ENCODE measurements at places on chromosomes 12 and 14.

GRCh38 chr12:132188451-132188901 lies 44.2 kb downstream of the NOC4L start:
- no peak for DNase-seq

DNA sequence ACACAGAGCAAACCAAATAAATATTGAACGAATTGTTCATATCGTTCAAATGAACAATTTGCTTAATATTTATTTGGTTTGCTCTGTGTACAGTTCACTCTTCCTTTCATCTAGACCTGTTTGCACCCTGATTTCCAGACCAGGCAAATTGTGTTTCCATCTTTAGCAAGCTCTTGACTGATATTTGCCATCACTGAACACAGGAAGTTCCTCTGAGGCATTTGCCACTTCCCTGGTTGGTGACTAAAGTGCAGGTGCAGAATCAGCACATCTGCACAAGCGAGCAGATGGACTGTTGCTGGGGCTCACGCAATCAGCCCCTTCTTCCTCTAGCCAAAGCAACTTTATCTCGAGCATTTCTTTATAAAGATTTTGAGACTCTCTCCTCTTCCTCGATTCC lies 112.9 kb downstream of the DAAM1 start:
- no peak for DNase-seq

GRCh38 chr14:50047274-50047676 lies 69.1 kb downstream of the VCPKMT start:
- DNase-seq, result no peak

GRCh38 chr12:4518106-4518728 lies 20.5 kb upstream of the RAD51AP1 start:
- no peak for DNase-seq

DNA sequence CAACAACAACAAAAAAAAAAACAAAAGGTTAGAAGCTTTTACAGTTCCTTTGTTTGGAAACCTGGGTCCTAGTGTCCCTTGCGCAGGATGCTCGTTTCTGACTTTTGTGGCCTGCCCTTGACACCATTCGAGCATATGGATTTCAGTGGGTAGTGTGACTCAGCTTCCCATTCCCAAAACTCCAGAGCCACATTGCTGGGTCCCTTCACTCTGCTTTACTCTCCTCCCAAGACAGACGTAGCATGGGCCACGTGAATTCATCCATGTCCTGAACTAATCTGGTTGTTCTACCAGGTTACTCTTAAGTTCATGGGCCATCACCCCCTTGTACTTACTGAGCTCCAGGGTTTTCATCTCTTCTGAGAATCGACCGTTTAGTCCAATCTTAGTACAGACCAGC lies 68.0 kb upstream of the MAX start:
- DNase-seq, result no peak

DNA sequence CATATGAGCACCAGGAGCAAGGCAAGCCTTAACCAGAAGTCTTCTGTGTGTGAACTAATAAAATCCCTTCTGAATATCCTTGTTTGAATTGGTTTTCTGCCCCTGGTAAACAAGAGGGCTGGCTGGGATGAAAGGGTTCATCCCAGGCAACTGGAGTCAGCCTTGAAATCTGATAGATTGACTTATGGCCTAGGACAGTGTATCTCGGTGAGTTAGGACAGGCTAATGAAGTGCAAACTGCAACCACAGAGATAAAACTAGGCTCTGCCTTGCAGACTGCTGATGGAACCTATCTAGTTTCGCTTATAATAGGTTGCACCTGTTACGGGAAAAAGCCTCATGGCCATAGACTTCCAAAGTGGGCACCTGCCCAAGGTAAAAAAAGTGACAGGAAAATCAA lies 451.9 kb upstream of the NOVA1 start:
- no peak for DNase-seq

GRCh38 chr12:90393652-90394051 lies 561.3 kb downstream of the CCER1 start:
- no peak for DNase-seq

GRCh38 chr12:99066726-99067125 lies 421.6 kb downstream of the APAF1 start:
- DNase-seq, result no peak

GRCh38 chr14:92341791-92342190 lies 18.8 kb downstream of the SLC24A4 start:
- DNase-seq, result no peak

DNA sequence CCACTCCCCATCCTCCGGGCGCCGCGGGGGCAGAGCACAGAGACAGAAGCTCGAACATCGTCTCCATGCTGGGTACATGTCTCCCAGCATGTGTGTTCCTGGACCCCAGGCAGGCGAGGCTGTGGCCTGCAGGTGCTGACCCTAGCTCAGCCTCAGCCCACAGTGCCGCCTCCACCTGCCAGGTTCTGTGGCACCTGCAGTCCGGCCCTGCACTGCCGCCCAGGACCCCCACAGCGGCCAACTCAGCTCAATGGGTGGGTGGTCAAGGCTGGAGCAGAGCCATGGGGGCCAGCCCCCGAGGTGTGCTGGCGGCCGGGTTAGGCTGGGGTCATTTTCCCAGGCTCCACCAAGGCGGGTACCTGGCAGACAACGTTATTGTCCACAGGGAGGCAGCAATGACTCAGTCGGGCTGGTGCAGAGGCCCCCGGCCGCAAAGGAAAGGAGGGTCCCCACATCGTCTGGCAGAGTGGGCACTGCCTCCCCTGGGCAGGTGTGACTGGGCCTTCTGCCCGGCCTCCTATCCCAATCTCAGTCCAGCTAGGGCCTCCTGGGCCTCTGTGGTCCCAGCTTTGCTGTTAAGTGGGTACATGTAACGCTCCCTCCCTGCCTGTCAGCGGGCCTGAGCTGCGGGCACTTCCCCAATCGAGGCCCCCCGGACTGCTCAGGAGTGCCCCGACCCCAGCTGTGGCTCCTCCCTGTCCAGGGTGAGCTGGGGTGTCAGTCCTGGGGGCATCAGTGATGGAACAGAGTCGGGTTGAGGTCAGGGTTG lies 20.2 kb upstream of the NUDT14 start:
- no peak for DNase-seq

DNA sequence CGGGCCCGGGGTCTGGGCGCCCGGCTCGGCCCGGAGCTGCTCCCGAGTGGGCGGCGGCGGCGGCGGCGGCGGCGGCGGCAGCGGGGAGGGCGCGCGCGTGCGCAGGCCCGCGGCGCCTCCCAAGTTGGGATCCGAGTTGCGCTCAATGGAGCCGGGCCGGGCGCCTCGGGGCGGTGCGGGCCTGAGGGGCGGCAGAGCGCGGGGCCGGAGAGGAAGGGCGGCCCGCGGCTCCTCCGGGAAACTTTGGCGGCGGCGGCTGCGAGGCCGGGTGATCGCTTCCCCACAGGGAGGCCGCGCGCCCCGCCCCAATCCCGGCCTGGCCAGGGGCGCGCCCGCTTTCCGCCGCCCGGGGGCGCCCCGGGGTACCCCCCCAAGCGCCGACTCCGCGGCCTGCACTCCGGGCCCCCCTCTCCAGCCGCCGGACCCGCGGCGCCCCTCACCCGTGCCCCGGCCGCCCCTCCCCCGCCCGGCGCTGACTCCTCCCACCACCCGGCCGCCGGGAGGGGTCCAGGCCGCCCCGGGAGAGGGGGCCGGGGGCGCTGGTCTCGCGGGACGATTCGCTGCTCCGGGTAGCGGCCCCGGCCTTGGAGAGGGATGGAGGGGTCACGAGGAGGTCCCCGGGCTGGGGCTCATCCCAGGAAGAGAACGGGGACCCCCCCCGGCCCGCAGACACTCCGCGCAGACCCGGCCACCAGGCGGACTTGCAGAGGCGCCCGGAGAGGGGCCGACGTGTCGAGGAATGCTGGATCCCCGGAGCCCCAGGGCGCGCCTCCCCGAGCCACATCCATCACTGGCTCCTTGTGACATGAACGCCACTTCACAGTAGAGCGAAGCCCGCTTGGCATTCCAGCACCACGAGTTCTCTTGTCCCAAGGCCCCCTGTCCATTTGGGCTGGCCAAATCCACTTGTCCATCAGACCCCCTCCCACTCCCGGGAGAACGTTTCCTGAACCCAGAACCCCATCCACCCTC lies at the start of gene RILPL1:
Gene RILPL1, minus strand, starts transcription at position 48 of the 972 bp plus-strand sequence. CDS start 237 bp downstream, outside the sequence.
- DNase-seq, result no peak

DNA sequence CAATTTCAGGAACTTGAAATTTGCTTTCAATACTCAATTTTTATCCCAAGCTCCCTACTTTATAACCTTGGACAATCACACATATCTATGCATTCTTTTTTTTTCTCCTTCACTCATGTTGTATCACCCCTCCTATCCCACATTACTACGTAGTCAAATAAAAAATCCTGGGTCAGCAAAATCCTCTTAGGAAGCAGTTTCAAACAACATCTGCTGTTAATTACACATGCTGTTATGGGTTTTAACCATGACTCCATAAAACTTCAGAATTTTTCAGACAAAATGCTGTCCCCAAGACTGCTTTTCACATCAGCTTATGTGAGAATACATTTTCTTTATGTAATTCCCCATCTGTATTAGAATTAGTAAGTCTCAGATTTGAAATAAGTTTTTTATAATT lies 61.7 kb downstream of the LRFN5 start:
- no peak for DNase-seq

DNA sequence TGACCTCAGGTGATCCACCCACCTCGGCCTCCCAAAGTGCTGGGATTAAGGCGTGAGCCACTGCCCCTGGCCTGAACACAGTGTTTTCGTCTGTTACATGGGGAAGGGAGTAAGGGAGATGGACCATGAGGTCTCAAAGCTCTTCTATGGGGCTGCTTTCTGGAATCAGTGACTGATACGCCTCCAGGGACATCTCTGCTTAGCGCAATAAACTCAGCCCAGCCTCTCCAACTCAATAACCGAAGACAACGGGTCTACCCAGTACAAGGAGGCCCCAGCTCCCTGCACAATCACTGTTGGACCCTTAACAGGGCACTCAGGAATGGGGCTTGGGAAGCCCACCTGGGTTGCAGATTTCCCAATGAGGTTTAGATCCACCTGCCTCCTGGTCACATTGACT lies 42.6 kb upstream of the CHGA start:
- DNase-seq, result peak; percentile 15

- peak; percentile 33 for DNase-seq
Observed at GRCh38 chr14:22882529-22883172, 371 bp upstream of the REM2 start.

DNA sequence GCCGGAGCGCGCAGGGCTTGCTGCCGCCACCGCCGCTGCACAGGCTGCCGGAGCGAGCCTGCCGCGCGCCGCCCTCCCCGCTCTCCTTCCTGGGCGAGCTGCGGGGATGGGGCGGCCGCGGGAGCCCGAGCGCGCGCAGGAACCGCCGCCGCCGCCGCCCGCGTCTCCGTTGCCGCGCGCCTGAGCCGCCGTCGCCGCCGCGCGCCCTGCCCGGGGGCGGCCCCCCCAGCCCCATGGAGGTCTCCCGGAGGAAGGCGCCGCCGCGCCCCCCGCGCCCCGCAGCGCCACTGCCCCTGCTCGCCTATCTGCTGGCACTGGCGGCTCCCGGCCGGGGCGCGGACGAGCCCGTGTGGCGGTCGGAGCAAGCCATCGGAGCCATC lies 352 bp downstream of the PLXNC1 start:
- no peak for DNase-seq

GRCh38 chr12:16789204-16789790 lies 183.3 kb upstream of the LMO3 start:
- DNase-seq, result no peak

DNA sequence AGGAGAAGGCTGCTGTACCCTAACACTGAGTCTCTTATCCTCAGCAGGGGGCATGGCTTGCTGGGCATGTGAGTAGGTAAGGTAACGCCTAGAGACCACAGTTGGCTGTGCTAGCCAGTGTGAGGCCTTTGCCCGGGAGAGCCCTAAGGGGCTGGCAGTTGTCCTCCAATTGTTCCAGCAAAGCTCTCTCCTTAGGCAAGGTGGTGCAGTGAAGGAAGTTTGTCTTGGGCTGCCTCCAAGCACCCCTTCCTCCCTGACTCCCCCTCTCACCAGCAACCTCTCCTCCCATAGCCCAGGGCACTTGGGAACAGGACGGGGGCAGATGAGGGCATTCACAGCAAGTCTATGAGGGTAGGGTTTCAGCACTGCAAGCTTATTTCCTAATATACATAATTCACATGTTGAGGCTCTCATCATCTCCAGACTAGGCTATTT lies 23.0 kb downstream of the LACRT start:
- DNase-seq, result no peak

DNA sequence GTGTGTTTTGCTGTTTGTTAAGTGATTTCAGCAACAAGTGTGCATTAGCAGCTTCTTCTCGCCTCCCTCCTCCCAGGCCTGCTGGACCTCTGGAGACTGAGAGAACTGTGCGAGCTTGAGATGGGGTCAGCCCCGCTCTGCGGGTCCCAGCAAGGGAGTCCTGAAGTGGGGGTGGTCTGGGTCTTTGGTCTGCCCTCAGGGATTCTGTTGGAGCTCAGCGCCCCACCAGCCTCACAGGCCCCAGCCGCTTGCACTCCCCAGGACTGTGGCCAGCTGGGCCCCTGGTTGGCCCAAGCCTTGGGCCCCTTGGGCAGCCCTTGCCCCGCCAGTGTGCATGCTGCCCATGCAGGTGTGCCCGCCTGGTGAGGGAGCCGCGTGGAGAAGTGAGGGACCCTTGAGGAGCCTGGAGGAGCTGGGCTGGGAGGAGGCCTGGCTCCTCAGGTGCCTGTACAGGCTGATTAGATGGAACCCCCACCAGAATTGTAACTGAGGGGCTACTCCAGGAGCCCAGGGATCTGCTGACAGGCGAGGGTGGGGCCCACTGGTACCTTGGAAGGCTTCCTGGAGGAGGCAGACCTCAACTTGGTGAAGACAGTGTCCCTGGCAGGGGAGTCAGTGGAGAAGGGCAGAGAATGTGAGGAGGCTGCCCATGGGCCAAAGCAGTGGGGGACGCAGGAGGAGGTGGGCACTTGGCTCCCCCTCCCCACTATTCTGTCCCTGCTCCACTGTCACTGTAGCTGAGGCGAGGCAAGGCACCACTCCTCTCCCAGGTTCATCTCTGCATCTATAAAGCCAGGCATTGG lies 56.7 kb downstream of the BEGAIN start:
- DNase-seq, result no peak

- no peak for DNase-seq
Observed at GRCh38 chr12:57604992-57605810, 577 bp downstream of the DTX3 start.

- no peak for DNase-seq
Observed at GRCh38 chr14:104103446-104104075, 18.1 kb downstream of the ASPG start.

- DNase-seq, result no peak
Observed at GRCh38 chr14:62409626-62410300, 635.5 kb downstream of the KCNH5 start.

DNA sequence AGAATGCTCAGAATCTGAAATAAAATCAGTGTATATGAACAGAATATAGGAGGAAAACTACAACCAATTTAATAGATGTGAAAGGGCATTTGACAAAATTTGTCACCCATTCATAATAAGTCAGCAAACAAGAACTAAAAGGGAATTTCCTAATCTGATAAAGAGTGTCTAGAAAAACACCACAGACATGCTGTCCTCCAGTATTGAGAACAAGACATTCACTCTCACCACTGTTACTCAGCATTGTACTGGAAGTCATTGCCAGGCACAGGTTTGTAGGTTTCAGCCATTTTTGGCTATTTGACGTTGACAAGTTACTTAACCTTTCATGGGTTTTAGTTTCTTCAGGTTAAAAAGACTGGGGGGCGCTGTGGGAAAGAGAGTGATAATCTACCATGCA lies 13.2 kb downstream of the EIF2S1 start:
- DNase-seq, result no peak
